ENCODE measurements at places on chromosomes 5 and 9.

DNA sequence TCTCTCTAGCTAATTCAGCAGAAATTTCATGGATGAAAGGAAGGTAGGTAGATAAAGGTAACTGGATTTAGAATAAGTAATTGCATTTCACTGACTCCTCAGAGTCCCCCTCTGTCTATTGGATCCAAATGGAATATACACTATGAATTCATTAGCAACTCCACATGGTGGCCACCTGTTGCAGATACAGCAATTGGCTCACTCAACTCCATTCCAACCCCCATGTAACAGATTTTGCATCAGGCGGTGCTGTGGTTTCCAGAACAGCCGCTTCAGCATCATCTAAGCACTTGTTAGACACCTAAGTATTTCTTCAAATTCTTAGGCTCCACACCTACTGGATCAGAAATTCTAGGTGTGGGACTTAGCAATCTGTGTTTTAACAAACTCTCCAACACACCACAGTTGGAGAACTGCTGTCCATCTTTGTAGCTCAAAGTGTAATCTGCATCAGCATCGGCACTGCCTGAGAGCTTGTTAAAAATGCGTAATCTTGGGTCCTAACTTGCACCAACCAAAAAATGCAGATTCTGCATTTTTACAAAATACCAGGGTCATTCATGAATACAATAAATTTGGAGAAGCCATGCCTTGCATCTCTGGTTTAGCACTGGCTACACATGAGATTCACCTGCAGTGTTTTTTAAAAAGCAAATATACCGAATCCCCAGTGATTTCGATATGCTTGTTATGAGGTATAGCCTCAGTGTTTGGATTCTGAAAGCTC, 413.8 kb upstream of the CD180 start:
- DNase-seq, result no peak

DNA sequence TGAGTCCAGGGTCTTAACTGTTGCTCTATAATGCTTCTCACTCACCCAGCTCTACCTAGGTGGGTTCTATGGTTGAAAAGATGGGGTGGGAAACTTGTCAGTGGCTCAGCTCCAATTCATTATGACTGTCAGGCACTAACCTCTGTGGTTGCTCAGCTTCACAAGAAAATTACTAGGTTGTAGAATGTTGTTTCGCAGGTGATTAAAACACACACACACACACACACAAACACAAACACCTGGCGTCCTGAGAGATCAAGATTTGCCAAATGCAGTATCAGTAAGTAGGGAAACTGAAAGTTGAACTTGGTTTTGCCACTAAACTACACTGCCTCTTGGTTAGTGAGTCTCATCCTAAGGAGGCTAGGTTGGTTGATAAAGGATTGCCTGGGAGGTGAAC, 2.8 kb downstream of the MCCC2 start:
- no peak for DNase-seq

- DNase-seq, result no peak
Observed at GRCh38 chr9:18632632-18633403, 158.9 kb downstream of the ADAMTSL1 start.

DNA sequence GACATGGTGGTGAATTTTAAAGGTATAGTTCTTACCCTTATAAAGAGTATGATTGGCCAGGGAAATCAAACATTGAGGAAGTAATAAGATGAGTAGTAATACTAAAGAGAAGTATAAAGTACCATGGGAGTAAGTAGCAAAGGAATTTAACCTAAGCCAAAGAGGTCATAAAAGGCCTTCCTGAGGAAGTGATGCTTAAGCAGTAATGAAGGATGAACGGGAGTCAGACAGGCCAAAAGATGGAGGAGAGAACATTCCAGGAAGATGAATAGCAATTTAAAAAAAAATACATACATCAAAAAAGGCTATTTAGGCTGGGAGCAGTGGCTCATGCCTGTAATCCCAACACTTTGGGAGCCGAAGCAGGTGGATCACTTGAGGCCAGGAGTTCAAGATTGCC, 29.0 kb downstream of the KLHL3 start:
- no peak for DNase-seq

GRCh38 chr9:75133396-75133795, 45.1 kb downstream of the OSTF1 start:
- no peak for DNase-seq

Data from stimulated activated CD8-positive, alpha-beta memory T cell treated with anti-CD3 and anti-CD28 coated beads, Interleukin-4, amount 100 ng/mL, for 4 hours (primary cell).